ENCODE measurements at places on chromosomes 1 and 21. TPM values are rescaled to one million over a fixed set of nuclear protein-coding genes. Genes with fewer than 3 reads are reported as not detected.

The UBL4B gene
- 8.4 TPM for total RNA-seq

DNA sequence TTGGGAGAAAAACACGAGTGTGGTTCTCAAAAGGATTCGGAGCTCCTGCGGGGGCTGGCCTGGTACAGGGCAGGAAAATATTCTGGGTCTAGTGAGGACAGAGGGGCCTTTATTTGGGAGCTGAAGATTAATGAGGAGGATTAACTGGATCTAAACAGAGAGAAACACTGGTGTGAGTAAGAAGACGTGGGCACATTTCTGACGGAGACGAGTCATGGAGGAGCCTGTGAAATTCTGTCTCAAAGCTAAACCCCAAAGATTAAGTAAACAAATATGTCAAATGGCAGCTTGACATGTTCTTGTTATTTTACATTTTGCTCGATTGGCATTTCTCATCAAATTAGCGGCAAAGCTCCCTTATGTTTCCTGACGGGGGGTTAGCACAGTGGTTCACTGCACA lies 12.8 kb downstream of the PROK1 start:
- DNase-seq = no peak

GRCh38 chr1:55316947-55317662 lies 101.9 kb upstream of the USP24 start:
- DNase-seq = no peak

GRCh38 chr1:23774174-23774880 lies 3.9 kb upstream of the PITHD1 start:
- DNase-seq = no peak

DNA sequence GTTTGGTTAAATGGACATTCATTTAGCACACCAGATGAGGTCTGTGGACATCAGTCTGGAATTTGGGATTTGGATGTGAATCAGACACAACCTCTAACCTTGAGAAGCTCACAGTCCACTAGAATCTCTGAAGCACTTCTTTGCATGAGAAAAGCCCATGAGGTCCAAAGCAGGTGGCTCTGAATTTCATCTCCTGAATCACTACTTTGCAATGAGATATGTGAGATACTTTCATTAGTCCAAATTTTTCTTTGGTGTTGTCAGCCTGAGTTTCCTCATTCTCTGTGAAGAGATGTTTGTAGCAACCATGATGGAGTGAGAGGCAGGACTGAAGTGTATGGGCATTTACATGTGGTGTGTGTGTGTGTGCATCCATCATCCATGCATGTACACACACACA lies 16.5 kb upstream of the LCE2D start:
- DNase-seq = no peak

Measured in prostate gland (tissue), 2 donors.